Stimulated activated CD4-positive, alpha-beta T cell treated with anti-CD3 and anti-CD28 coated beads, Interleukin-1b, Interleukin-23, amount 100 ng/mL, for 24 hours (primary cell): ENCODE measurements at places on chromosomes 7 and 10.

DNA sequence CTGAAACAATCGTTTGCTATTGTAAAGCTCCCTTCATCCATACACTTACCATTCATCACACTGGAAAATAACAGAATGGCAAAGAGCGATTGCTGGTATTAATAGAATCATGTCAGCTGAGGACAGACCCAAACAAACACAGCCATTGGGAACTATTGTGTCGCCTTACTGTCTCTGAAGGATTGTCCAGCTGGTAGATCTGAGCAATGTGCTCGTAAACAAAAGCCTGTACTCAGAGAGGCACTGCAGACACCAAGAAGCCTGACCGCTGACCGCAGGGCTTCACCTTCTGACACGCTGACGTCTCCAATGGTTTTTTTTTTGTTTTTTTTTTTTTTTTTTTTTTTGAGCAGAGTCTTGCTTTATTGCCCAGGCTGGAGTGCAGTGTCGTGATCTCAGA is 151.0 kb upstream of the FRMD4A start:
- DNase-seq, result no peak

- DNase-seq, result no peak
Observed at GRCh38 chr10:4359003-4359402, 467.0 kb upstream of the AKR1E2 start.

DNA sequence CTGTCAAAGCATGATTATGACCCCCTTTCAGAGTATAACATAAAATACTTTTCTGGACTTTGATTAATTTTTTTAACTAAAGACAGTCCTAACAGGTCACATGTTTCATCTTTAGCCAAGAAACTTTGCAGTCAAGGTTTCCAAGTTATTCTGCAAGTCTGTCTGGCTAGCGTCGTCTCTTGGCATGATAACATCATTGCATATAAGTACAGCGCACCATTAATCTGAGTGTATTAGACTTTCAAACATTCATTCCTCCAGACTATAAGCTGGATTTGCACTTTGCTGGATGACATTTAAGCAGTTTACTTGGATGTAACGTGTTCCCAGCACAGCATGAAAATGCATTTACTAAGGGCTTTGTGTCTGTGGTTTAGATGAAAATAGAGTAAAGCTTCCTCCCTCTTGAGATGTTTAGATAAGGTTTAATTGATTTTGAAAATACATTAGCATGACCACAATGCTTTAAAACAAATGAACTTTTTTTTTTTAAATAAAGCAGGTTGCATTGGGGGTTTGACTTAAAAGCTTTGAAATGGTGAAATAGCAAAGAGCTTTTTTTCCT is 349.0 kb upstream of the MTPN start:
- DNase-seq, result no peak

DNA sequence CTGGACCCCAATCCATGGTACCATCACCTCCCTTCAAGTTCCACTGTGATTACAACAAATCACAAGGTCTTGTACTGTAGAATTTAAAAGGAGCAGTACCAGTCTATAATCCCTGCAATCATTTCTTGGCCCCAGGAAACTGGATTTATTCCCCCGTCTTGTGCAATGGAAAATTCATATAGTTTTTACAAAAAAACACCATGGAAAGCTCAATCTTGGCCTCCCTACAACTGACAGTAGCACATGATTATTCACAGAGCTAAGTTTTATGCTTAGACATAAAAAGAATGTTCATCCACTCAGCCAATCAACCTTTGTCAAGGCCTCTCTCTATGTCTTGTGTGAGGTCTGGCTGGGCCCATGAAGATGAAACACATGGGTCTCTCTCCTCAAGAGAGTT is 10.2 kb downstream of the DGKI start:
- no peak for DNase-seq

- no peak for DNase-seq
Observed at GRCh38 chr10:62492012-62492869, 118.1 kb downstream of the ZNF365 start.

DNA sequence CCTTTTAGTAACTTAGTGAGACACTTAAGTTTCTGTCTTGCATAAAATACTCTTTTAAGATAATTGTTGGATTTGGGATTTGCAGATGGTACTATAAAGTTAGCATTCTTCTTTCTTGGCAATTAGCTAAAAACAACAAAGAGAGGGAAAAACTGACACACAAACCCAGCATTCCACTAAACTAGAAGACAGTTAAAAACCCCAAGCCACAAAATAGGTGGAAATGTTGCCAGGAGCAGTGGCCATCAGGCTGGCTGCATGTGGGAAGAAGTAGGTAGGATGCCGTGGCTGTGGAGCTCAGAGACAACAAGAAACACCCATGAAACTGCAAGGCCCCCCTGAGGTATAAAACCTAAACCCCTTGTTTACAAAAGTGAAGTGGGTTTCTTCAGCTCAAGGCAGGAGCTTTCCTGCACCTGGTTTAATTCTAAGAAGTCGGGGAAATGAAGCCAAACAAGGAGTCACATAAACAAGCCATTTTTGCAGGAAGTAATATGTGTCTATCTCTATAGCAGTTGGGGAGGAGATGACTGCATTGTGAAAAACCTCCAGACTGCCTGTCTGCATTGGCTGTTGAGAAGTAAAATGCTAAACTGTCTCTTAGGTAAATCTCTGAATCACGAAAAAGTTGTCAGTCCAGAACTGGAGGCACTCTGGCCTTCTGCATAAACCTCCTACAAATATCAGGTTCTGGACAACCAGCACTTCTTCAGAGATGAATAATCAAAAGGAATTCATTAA is 9.5 kb downstream of the RAB18 start:
- no peak for DNase-seq

DNA sequence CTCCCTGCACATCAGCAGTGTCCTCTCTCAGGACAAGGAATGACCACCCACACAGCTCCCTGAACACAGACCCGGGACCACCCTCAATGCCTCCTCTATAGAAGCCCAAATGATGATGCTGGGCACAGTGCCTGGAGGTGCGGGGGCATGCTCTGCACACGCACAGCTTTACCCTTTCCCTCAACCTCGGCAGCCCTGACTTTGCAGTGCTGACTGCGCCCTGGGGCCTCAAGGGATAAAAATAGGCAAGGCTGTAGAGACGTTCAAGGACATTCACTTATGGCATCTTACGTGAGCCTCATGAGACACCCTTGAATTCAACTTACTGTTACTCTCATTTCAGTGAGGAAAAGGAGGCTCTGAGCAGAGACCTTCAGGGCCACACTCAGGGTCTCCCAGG is 521.6 kb upstream of the MGMT start:
- no peak for DNase-seq

DNA sequence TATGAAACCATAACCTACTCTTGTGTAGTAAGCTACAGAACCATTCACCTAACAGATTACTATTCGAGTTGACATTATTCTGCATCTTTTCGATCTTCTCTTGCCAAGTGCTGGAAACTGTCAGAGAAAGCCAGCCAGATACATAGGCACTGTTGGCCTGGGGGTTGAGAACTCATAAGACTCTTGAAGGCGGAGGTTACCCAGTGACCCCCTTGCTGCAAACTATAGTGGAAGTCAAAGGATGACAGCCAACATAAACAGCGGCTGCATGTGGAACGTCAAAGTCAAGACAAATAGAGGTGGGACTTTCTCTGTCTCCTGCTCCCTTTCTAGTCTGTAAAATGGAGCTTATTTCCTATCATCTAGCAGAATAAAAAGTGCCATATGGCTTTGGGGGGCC is 394.2 kb downstream of the LRMDA start:
- no peak for DNase-seq

DNA sequence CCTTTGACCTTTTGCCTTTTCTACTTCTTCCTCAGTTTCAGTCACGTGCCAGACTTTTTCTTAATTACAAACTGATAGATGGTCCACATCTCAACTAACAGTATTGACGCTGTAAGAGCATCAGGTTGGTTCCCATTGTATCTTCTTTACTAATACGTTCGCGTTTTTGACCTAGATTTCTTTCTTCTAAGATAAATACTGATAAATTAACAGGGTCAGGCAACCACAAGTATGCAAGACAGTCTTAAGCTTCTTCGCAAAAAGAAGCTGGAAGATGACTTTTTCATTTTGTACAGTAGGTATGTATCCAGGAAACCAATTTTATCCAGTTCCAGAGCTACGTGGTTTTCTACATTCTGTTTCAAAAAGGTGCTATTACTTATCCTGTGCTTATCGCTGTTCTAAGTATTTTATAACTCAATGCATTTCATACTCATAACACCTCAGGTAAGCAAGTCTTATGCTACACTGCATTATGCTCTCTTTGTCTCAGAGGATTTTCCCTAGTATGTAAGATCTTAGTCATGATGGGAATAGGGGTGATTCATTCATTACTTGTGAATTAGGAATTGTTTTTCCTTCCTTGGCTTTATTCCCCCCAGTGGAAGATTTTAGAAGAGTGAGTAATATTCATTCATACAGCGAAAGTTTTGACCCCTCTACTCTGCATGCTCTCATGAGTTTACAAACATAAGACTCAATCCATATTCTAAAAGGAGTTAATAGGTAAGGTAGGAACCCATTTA is 955 bp downstream of the DUS4L start:
- no peak for DNase-seq
